ENCODE measurements at places on chromosomes 12 and 14.
A peak's percentile ranks its signal among the peaks of the same experiment; 100 is the strongest.

GRCh38 chr12:89750389-89751351 lies 42.0 kb upstream of the ATP2B1 start:
- DNase-seq = no peak

DNA sequence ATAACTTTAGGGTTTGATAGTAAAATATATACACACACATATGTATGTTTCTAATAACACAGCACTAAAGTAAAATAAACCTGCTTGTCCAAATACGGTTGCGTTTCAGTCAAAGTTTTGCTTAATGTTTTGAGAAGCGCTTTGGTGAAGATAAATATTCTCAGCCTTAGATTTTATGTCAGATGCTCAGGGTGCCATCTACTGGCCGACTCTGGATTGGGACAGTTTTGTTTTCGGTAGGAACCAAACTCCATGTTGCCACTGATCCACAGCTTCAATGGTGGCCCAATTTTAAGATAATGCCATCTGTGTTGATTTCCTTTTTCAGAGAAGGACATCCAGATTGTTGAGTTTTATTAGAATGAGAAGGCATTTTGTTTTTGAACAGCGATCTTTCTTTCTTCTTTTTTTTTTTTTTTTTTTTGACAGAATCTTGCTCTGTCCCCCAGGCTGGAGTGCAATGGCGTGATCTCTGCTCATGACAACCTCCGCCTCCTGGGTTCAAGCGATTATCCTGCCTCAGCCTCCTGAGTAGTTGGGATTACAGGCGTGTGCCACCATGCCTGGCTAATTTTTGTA lies 43.1 kb downstream of the LLPH start:
- peak; percentile 33 for DNase-seq

DNA sequence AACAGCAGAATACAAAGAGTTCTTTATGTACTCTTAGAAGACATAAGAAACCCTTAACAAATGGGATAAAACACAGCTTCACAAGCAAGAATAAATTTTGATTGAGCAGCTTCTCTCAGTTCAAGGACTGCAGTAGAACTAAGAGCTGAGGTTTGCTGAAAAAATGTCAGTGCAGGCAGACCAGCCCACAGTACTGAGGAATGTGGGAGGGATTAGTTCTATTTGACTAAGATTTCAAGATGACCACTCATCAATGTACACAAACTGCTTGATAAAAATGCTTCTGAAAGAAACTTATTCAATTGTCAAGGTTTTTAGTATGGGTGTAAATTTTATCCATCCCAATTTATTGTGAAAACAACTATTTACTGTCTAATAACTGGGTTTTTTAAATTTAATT lies 138.4 kb downstream of the SEC23A start:
- DNase-seq = no peak

DNA sequence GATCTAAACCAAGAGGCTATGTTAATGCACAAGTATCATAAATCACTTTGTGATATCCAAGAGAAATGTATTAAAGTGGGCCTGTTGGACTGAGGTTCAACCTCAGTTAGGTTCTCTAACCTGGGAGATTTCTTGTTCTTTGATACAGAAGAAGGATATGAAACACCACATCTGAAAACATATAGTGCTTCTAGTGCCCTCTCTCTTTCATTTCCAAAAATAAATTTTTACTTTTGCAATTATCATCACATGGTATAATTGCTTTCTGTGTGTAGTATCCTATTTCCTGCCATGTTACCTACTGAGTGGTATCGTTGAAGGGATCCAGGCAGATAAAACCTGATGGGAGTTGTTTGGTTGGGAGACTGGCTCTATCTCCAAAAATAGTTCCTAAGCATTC lies 264.9 kb downstream of the CCER1 start:
- no peak for DNase-seq

- DNase-seq = peak; percentile 36
Measured at GRCh38 chr14:91861091-91861490, 6.2 kb downstream of the TC2N start.
